Osteoblast (primary cell): ENCODE measurements at places on chromosomes 6 and 20.
A peak's percentile ranks its signal among the peaks of the same experiment; 100 is the strongest.

GRCh38 chr6:4169028-4169789 lies 33.8 kb upstream of the ECI2 start:
- no peak for DNase-seq

- DNase-seq: no peak
Observed at GRCh38 chr6:106117579-106117978, 31.4 kb downstream of the PRDM1 start.

- DNase-seq: no peak
Observed at GRCh38 chr20:49785149-49785851, 27.3 kb upstream of the SLC9A8 start.

DNA sequence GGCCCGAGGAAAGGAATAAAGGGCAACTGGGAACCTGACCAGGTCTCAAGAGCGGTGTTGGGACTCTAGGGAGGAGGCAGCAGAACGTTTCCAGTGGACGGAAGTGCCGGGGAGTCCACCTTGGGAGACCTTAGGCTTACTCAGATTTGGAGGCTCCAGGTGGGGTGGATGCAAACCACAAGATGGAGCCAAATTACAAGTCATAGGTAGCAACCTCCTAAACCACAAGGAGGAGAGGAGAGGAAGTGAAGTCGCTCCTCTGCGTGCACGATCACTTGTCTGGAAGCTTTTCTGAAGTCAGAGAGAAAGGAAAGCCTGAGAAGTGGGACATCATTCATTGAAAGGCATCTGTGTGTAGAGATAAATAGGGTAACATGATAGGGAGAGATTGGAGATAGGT lies 9.3 kb downstream of the HLA-DOA start:
- DNase-seq: no peak

- DNase-seq: peak; percentile 72
Observed at GRCh38 chr20:38023181-38024001, 9.9 kb downstream of the TTI1 start.

- no peak for DNase-seq
Observed at GRCh38 chr6:5379647-5380242, 118.4 kb downstream of the FARS2 start.

- no peak for DNase-seq
Observed at GRCh38 chr6:105331927-105332326, 71.0 kb downstream of the PREP start.

GRCh38 chr20:61701802-61702201 lies 363.9 kb downstream of the TAF4 start:
- no peak for DNase-seq

GRCh38 chr6:35224720-35225119 lies 11.0 kb downstream of the SCUBE3 start:
- no peak for DNase-seq

GRCh38 chr6:134619077-134619476 lies 301.2 kb upstream of the SGK1 start:
- DNase-seq: no peak

DNA sequence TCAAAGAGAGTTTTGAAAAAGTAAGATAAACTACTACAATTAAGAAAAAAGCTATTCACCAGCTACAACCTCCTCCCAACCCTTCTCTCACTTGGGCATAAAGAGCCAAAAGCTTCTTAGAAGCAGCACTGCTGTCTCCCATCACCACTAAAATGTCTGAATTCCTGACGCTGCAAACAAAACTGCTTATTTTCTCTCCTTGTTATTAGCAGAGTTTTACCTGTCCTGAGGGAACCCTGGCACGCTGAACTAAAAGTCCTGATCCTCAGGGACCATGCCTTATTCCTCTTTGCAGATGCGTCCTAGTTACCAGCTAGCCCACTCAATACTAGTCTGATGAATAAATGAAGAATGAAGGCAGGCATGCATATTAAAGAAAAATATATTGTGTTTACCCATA lies 1.1 kb downstream of the HACE1 start:
- DNase-seq: peak; percentile 82

DNA sequence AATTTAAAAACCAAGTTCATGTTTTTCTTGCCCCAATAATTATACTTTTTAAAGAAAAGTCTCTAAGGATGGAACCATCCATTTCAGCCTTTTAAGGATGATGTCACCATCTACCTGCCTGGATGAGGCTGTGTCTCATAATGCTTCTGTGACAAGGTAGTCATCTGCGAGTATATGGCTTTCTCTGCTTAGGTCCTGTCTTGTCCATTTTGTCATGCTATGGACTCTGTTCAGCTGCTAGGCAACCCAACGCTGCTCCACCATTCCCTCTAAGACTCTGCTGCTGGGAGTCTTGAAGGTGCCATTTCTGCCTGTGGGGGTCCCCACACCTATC lies 459.8 kb upstream of the RUNX2 start:
- DNase-seq: no peak

DNA sequence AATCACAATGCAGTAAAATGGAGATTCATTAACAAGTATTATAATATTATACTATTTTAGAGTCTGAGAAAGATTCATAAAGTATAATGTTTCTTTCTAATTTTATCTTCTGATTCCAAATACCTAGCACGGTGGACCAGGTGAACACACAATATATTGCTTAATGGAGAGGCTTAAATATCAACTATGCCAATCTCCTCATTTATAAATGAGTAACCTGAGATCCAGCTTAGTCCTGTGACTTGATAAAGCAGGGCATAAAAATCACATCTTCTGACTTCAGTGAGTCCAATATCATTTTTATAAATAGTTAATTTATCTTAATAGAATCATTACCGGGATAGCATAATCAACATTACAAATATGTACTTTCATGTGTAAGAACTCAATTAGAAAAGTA lies 144.4 kb upstream of the GJE1 start:
- no peak for DNase-seq

GRCh38 chr6:22928775-22929174 lies 359.4 kb downstream of the HDGFL1 start:
- no peak for DNase-seq

DNA sequence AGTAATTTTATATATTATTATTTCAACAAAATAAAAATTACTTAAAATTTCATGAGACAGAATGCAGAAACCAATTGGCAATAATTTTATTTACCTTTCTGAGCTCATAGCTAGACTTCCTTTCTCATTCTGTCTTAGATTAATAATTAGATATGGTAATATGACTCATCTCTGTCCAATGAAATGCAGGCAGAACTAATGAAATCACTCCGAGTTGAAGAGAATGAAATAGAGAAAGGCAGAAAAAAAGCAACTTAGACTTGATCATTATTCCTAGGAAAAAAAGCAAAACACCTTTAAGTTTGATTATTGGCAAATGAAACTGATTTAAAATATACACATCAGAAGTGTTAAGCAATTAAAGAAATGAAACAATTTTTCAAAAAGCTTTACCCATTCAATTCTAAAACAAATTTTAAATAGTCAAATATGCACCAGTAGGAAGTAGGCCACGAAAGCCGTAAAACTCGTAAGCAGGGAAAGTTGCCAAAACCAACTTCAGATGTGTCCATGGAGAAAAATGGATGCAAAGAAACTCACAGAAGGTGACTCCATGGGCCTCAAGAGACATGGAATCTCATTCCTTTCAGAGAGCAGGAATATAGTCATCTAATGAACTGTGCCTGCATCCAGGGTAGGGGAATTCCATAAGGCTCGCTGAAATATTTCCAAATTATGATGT lies 293.8 kb upstream of the RGS17 start:
- no peak for DNase-seq
